ENCODE measurements at places on chromosomes 7 and 10.
A peak's percentile ranks its signal among the peaks of the same experiment; 100 is the strongest.

DNA sequence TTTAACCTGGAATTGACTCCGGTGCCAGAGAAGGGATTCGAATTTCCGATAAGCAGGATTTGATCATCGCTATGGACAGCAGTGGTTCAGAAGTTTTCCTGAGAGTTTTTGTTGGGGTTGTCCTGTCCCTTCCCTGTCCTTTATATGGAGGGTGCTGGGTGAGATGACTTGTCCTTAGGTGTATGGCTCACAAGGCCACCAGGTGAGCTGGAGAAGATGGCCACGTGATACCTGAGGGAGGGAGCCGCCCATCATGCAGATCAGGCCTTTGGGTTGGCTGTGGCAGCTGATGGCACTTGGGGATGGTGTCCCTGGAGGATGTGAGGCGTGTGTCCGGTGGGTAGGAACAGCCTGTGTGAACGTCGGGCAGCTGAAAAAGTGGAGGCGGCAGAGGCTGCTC lies 187.7 kb downstream of the PTPN20 start:
- no peak for DNase-seq

DNA sequence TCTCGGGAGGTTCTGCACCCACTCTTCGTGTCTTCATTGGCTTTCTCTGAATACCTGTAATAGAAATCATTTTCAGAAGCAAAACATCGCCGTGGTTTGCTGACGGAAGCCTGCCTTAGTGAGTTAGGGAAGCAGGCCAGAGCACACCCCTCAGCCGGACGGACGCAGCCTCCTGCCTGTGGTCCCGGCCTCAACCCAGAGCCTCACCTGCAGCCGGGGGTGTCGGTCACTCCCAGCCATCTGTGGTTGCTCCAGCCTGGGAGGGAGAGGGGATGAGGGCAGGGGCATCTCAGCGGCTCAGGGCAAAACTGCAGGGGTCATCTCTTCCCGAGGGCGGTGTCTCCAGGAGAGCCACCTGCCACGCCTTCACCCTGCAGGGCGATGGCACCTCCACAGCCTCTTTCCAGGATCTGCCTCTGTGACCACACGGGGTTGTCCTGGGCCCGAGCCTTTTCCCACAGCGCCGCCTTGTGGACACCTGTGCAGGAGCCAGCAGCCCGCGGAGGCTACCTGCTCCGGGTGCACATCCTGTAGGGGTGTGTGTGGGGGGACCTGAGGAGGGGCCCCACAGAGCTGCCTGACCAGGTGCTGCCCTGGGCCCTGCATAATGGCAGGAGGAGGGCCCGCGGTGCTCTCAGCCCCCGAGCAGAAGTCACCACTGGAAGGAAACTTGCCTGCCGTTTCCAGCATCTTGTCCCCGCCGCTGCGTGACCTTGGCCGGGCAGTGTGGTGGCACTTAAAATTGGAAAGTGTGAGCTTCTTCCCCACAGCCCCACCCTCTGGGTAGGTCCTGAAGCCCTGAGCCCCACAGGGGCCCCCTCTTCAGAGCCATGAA lies 21.6 kb upstream of the AP5Z1 start:
- peak; percentile 54 for DNase-seq

DNA sequence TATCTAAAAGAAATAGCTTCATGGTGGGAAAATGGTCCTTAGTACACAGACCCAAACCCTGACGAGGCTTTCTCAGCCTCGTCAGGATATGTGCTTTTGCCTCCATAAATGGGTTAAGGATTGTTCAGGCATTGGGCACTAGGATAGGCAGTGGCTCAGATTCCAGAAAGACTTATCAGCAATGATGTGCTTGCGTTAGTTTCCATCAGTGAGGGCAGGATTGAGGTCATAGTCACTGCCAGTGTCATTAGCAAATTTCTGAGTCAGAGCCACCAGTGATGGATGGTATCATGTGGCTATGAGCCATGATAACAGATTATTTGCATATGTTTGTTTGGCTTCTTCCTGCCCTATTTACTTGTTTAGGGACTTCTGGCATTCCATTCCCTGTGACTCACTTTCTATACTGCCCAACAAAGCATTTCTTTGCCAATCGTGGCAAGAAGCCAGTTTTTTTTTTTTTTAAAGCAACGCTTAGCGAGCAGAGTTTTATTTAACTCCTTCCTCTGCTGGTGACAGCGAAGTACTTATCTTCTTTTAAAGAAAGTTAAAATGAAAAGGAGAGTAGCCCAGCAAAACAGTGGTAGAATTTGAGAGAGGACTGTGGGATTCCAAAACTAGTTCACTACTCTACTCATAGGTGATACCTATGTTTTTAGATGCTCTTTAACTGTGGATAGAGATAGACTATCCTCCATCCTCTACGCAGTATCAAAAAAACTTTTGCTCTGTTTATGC lies 44.4 kb downstream of the MYPN start:
- DNase-seq, result peak; percentile 53

DNA sequence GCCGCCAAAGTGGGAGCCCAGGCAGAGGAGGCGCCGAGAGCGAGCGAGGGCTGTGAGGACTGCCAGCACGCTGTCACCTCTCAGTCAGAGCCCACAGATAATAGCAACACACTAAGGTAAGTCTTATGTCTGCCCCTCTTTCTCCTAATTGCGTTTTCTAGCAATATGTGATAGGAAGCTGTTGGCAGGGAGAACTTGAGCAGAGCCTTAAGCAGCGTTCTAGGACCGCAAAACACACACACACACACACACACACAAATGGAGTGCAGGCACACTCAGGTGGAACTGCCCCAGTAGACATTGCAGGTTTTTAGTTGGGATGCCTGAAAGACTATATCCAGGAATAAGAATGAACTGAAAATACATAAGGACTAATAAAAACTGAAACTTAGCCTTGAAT lies 1188.5 kb downstream of the NXPH1 start:
- no peak for DNase-seq

GRCh38 chr10:29616542-29616941 lies 18.2 kb downstream of the SVIL start:
- DNase-seq, result no peak

DNA sequence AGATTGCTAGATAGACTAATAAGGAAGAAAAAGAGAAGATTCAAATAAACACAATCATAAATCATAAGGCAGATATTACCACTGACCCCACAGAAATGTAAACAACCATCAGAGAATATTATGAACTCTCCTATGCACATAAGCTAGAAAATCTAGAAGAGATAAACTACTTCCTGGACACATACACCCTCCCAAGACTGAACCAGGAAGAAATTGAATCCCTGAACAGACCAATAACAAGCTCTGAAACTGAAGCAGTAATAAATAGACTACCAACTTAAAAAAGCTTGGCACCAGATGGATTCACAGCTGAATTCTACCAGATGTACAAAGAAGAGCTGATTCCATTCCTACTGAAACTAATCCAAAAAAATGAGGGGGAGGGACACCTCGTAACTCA lies 24.5 kb upstream of the STARD3NL start:
- DNase-seq, result no peak

GRCh38 chr10:119724593-119725516 lies 995 bp upstream of the INPP5F start:
- DNase-seq, result peak; percentile 52

DNA sequence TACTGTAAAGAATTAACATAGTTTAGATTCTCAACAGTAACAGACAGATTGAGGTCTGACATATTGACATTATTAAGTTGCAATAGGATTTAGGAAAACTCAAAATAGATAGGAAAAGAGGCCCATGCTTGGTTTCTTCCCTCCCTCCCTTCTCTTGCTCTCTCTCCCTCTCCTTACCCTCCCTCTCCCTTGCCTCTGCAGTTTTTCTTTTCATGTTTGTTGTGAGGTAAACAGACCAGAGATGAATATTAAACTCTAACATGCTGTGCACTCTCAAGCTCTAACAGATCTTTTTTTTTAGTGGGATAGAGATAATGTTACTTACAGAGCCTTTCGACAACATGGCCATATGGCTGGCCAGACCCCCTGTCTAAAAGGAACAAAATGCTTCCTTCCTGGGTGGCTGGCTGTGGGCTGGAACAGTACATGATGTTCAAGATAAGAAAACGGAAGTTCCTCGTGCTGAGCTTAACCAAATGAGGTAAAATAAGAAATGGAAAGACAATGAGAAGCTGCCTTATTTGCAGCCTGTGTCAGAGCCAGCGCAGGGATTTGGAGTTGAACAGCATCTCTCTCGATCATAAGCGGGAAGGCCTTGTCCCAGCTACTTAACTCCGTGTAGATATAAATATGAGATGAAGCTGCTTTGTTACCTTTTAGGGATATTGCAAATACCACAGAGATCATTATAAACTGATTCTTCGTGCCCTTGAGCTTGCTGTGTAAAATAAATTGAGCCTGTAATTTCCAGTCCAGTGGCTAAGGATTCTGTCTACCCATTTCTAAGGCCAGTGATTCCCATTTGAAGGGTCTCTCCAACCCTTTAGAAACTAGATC lies 391.9 kb upstream of the NPVF start:
- DNase-seq, result no peak

DNA sequence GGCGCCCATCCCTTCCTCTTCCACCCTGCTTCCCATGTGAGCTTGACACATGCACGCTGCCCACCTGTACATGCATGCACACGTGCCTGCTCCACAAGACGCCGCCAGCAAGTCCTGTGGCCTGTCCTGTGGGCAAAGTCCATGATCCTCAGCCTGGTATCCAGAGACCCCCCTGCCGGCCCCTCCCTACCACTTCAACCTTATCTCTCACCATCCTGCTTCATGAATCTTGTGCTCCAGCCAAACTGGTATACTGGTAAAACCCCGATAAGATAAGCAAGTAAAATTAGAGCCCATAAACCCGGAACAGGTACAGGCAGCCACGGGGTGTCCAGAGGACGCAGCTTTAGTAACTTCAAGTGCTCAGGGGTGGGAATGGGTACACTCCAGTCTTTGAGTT lies 11.8 kb upstream of the TBXAS1 start:
- DNase-seq, result no peak

GRCh38 chr10:85674851-85675250 lies 691.7 kb downstream of the GRID1 start:
- no peak for DNase-seq

DNA sequence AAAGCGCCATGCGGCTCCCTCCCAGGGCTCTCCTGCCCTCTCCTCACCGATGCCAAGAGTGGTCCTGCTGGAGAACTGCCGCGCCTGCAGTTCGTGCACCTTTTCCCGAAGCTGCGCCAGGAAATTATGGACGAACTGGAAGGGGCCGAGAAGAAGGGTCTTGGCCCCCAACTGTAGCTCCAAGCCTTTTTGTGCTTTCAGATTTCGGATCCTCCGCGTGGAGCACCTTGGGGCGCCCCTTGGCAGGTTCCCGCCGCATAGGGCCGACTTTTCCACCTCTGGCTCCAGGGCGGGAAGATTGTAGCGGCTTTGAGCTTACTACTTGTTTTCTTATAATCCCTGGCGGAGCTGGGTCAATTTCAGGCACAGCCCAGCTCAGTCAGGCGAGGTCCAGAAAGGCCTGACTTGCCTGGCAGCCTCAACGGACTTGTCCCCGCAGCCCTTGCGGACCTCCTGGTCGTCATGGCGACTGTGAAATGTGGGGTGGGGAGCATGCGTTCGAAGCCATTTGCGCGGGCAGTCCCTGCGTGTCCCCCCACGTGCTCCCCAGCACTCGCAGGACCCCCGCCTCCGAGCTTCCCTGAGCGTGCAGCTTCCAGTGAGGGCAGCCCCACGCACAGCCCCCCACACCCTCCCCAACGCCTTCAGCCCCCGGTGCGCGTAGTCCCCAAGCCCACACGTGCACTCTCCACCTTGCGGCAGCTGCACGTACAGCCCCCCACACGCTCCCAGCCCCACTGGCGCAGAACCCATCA lies 129.9 kb downstream of the KBTBD2 start:
- DNase-seq, result no peak

DNA sequence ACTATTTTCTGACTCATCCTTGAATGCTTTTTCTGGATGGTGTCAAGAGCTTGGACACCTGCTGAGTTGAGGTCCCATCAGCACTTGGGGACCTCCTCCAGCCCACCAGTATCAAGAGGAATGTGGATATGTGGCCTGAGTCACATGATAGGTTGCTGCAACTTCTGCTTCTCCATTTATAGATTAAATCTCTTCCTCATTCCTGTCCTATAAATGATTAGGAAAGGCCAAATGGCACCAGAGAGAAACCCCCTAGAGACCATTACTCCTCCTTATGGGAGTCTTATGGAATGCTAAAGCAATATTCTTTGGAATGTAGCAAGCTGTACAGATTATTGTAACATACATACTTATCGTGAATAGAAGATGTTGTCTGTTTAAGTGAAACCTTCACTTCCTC lies 85.6 kb downstream of the NEUROD6 start:
- no peak for DNase-seq

DNA sequence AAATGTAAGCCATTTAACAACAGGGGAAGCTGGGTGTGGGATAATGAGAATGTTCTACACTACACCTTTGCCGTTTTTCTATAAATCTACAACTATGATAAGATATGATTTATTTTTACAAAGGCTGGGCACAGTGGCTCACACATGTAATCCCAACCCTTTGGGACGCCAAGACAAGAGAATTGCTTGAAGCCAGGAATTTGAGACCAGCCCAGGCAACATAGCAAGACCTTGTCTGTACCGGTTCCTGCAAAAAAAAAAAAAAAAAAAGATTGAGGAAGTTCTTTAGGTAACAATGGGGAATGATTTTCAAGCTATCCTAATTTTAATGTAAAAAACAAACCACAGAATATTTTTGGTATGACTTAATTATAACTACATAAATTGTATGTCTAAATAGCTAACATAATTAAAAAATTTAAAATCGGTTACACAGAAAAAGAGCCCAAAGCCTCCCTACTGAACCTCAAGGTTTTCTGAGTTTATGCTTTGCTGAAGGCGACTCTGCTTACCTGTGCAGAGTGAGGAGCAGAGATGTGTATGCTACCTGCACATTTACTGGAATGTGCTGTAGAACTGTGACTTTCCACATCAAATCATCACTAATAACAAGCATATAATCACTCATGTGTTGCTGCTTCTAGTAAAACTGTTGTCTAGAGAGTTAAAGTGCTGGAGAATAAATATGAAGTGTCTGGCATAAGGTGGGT lies 163.4 kb downstream of the ATE1 start:
- DNase-seq, result no peak

DNA sequence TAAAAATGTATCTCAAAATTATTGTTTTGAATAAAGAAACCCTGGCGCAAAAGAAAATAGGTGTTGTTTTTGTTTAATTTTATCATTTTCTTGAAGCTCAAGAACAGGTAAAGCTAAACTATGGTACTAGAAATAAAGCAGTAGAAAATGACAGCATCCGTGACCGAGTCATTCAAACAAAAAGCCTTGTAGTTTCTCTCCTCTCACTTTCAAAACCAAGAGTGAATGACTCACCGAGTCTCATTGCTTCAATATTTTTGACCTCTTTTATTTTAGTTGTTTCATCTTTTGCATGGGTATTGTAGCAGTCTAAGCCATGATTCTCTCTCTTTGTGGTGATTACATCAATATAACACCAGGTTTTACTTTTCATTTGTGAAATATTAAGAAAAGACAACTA lies 396.5 kb downstream of the POM121L12 start:
- DNase-seq, result no peak
